ENCODE measurements at places on chromosomes 4 and X.

DNA sequence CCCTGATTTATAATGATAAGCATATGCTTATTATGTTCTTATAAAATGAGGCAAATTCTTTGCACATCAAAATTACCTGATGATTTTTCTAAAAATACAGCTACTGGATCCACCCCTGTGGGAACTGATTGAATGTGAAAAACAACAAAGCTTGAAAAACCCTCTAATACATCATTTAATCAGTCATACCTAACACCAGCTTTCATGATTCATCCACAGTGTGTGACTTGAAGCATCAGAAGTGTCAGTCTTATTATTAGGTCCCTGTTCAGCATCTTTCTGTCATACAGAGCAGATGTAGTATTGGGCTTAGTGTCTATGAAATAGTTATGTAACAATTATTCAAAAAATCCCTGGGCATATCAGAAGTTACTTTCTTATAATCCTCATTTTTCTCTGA is 671.3 kb upstream of the GALNT7 start:
- no peak for DNase-seq

- no peak for DNase-seq
Observed at GRCh38 chr4:68416591-68416990, 30.7 kb upstream of the TMPRSS11E start.

GRCh38 chr4:100189820-100190642 is at the start of gene DDIT4L:
TSS of gene DDIT4L (minus strand) at chr4:100190468. CDS start at chr4:100189983, 485 bp downstream.
- no peak for DNase-seq

- DNase-seq = no peak
Observed at GRCh38 chr4:107908377-107908776, 23.0 kb upstream of the CYP2U1 start.

- no peak for DNase-seq
Observed at GRCh38 chr4:13535708-13536361, 8.5 kb downstream of the NKX3-2 start.

DNA sequence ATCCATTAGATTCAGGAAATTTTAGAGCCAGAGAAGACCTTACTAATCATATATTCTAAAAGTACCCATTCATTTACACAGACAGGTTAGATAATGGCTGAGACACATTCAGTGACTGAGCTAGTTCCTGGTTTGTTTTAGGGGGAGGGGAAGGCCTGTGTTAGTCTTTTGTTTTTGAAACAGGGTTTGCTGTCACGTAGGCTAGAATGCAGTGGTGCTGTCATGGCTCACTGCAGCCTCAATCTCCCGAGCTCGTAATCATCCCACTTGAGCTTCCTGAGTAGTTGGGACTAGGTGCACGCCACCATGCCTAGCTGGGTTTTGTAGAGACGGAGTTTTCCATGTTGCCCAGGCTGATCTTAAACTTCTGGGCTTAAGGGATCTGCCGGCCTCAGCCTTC is 10.1 kb downstream of the RBPJ start:
- DNase-seq = peak; percentile 16

- no peak for DNase-seq
Observed at GRCh38 chr4:98689507-98690174, 31.2 kb upstream of the TSPAN5 start.

- DNase-seq = no peak
Observed at GRCh38 chr4:82715731-82716617, 82.6 kb downstream of the SCD5 start.

- no peak for DNase-seq
Observed at GRCh38 chr4:182937268-182938204, 20.4 kb upstream of the DCTD start.

Measured in NCI-H524 (cell line).